Kasumi-1 (cell line): ENCODE measurements at places on chromosomes 1 and 21.

GRCh38 chr21:33401630-33401992, 1.6 kb upstream of the IFNGR2 start:
- DNase-seq = peak; percentile 42

- DNase-seq = no peak
Measured at GRCh38 chr1:247357781-247358211, 26.1 kb upstream of the ZNF496 start.

- no peak for DNase-seq
Measured at GRCh38 chr1:6906783-6907182, 121.5 kb downstream of the CAMTA1 start.

DNA sequence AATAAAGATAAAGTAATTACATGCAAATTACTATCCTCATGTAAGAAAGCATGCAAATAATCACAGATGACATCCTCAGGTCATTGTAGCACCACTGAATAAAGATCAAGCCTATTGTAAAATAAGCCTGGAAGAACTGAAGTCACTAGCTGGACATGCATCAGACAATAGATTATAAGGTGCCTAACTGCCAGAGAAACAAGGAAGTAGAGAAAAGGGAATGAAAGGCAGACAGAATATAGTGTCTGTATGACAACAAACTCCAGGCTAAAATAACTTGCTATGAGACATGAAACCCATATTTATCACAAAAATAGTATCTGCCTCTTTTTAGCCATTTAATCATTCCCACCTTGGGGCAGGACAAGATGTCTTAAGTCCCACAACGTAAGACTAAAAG, 108.7 kb downstream of the ENAH start:
- no peak for DNase-seq

DNA sequence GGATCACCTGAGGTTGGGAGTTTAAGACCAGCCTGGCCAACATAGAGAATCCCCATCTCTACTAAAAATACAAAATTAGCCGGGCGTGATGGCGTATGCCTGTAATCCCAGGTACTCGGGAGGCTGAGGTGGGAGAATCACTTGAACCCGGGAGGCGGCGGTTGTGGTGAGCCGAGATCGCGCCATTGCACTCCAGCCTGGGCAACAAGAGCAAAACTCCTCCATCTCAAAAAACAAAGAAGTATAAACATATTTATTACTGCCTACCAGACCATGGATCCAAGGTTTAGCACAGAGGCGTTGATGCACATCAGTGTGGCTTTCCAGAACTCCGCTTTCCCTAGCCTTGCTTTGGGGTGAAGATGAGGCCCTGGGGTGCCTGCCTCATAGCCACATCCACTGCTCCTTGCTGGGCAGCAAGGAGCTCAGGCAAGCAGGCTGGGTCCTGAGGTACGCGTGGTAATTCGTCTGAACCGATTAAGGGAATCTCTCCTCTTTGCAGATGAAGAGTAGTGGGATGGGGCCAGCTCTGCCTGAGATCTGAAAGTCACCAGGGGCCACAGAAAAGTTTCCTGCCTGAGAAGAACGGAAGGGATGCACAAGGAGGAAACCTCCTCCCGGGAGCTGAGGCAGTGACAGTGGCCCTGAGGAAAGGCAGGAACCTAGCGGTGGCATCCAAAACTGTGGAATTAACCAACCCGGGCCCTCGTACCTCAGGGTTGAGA, 52.3 kb upstream of the LBR start:
- DNase-seq = no peak

- no peak for DNase-seq
Measured at GRCh38 chr1:150479927-150480352, 7.3 kb upstream of the TARS2 start.

DNA sequence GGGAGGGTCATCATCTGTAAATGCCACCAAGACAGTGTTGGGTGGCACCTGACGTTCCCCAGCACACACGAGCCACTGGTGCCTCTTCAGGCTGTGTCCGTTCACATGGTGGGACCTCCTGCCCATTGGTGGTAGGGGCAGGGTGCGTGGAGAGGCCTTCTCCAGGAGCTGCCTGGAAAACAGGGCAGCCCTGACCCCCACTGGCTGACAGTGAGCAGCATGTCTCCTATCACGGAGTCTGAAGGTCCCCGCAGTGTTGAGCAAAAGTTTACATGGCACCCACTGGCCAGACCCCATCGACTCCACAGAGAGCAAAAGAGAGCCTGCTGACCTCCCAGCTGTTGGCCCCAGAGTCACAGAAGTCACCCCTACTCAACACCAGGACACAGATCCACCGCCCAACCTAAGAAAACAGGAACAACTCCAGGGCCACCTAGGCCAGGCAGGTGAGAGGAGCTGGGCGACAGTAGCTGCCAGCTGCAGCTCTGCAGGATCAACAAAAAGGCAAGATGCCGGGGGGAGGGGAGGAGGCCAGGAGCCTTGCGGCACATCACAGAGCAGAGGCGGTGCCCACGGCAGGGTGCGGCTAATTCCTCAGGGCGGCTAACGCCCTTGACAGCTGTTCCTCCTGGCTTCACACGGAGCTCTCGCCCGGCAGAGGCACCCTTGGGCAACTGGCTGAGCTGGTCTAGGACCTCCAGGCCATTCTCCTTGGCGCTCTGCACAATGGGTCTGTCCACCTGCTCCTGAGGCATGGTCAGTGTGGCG, 14.4 kb upstream of the IFI6 start:
- DNase-seq = no peak

- DNase-seq = no peak
Measured at GRCh38 chr1:118920124-118920717, 67.9 kb downstream of the TBX15 start.

- DNase-seq = no peak
Measured at GRCh38 chr1:965526-966134, 652 bp upstream of the PLEKHN1 start.

GRCh38 chr1:156551066-156551643, 21.2 kb downstream of the IQGAP3 start:
- no peak for DNase-seq

GRCh38 chr21:27001526-27001925, 34.6 kb upstream of the ADAMTS5 start:
- DNase-seq = no peak

DNA sequence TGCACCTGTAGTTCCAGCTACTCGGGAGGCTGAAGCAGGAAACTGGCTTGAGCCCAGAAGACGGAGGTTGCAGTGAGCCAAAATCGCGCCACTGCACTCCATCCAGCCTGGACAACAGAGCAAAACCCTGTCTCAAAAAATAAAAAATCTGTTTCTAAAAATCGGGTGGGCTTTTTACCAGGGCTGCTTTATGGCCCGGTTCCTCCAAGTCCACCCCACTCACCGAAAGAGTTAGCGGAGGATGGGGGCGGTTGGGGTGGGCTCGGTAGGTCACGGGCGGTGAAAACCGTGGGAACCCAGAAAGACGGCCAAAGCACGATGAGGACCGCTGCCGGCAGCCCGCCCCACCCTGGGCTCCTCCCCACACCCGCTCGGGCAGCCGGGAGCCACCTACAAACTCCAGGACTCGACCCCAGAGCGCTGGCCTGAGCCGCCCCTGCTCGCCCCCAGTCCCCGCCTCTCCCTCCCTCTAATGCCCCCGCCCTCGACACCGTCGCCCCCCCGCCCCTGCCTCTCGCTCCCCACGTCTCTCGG, 846 bp upstream of the PER3 start:
- DNase-seq = peak; percentile 54

DNA sequence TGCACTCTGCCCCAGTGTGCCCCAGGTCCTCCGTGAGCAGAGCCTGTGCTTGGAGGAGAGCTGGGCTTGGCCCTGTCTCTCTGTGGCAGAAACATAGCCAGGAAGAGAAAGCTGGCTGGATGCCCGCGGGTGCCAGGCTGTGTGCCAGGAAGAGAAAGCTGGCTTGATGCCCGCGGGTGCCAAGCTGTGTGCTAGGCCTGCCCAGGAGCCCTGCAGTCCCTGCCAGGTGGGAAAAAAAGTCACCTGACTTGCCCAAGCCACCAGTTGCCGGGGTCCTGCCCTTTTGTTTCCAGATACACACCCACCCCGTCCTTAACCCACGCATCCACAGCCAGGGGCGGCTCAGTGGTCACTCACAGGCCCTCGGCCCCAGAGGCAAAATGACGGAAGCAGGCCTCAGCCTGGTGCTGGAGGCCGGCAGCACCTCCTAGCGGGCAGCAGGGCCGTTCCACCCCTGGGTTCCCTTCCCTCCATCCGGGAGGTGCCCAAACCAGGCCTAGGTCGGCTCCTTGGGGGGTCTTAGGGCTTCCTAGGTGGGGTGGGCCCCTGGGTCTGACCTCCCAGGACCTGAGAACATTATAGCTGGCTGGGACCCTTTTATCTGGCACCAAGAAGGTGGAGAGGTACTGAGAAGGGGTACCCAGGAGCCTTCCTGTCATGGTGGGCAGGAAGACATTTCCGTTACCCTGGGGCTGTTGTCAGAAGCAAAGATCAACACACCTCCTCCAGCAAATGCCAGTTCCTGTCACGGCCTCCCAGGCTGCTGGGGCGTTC, 9.1 kb downstream of the ITGB2 start:
- no peak for DNase-seq

- no peak for DNase-seq
Measured at GRCh38 chr1:154663471-154664060, 55.6 kb upstream of the ADAR start.

DNA sequence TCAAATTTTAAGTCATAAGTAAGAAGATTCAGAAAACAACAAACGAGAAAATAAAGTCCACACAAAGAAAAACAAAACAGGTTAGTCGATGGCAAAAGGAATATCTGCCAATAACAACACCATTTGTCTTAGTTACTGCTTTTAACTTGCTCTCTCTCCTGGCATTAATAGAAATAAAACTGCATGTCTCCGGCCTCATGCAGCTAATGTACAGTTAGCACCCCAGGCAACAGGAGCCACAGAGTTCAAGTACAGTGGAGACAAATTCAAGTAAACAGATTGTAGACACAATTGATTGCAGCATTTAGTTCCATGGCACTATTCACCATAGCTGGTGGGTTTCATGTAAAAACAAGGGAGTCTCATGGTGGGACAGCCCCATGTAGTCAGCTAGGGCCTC, 33.5 kb downstream of the SUSD4 start:
- DNase-seq = no peak
